ENCODE measurements at places on chromosomes 12 and 14.

GRCh38 chr12:65911321-65911720 is 87.0 kb downstream of the HMGA2 start:
- no peaks in the 10 kb centered on the region for H3K27me3 ChIP-seq
- no peaks in the 10 kb centered on the region for H3K4me1 ChIP-seq
- no peaks in the 10 kb centered on the region for H3K36me3 ChIP-seq
- no peak for DNase-seq
- no peak overlapping the region for H3K4me3 ChIP-seq

- no peak overlapping the region for H3K4me3 ChIP-seq
- no peaks in the 10 kb centered on the region for H3K27me3 ChIP-seq
- DNase-seq, result no peak
- no peak overlapping the region for H3K27ac ChIP-seq
- H3K36me3 ChIP-seq, result no peaks in the 10 kb centered on the region
Measured at GRCh38 chr14:31283578-31284252, 76.1 kb upstream of the HECTD1 start.

DNA sequence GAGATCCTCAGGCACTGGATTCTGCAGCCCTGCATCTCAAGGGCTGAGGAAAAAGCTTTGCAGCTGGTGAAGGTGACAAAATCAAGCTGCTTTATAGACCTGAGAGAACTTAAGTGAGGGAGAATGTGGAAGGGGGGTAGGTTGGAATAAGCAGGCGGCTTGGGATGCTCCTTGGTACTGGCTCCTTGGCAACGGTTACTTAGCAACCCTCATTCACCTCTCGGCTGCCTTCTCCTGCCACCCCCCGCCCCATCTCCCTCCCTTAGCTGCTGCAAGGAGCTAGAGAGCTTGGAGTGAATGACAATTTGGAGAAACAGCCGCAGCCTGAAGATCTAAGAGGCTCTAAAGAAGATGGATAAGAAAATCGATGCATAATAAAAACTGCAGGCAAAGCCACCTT is 44.1 kb upstream of the CISTR start:
- no peaks in the 10 kb centered on the region for H3K27me3 ChIP-seq
- no peak for DNase-seq
- no peaks in the 10 kb centered on the region for H3K36me3 ChIP-seq
- H3K4me1 ChIP-seq, result no peaks in the 10 kb centered on the region

DNA sequence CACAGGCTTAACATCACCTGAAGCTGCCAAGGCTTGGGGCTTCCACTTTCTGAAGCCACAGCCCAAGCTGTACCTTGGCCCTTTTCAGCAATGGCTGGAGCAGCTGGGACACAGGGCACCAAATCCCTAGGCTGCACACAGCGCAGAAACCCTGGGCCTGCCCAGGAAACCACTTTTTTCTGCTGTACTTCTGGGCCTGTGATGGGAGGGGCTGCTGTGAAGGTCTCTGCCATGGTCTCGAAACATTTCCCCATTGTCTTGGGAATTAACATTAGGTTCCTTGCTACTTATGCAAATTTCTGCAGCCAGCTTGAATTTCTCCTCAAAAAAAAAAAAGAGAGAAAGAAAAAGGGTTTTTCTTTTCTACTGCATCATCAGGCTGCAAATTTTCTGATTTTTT is 219.1 kb downstream of the RPL10L start:
- no peaks in the 10 kb centered on the region for H3K4me1 ChIP-seq
- no peak overlapping the region for H3K27ac ChIP-seq
- DNase-seq, result no peak
- no peaks in the 10 kb centered on the region for H3K36me3 ChIP-seq
